ENCODE measurements at places on chromosomes 11 and 22. TPM values are rescaled to one million over a fixed set of nuclear protein-coding genes. Genes with fewer than 3 reads are reported as not detected.

AQP11 gene
- total RNA-seq = 1.1 TPM

VPREB3 gene
- not detected for total RNA-seq

NPAS4 gene
- not detected for total RNA-seq

MMP1 gene
- total RNA-seq = 681 TPM

LRRC74B gene
- total RNA-seq = not detected

SLC1A2 gene
- total RNA-seq = 11.0 TPM

NRGN gene
- 1.4 TPM for total RNA-seq

YPEL1 gene
- total RNA-seq = 0.37 TPM

MIAT gene
- 0.37 TPM for total RNA-seq

LIF gene
- total RNA-seq = 1.5 TPM

Data from subcutaneous preadipocyte (primary cell).